ENCODE measurements at places on chromosomes 3 and 15. TPM values are rescaled to one million over a fixed set of nuclear protein-coding genes. Genes with fewer than 3 reads are reported as not detected.

HCLS1 gene
- 7.2 TPM for total RNA-seq

UTS2B gene
- total RNA-seq = 0.65 TPM

ADCY5 gene
- 0.46 TPM for total RNA-seq

ANAPC13 gene
- total RNA-seq = 95.9 TPM

EAF2 gene
- total RNA-seq = 3.1 TPM

SYNM gene
- 6.2 TPM for total RNA-seq

C3orf70 gene
- total RNA-seq = 0.14 TPM

PPM1L gene
- 1.00 TPM for total RNA-seq

NR2F2 gene
- 4.5 TPM for total RNA-seq

SLC35G2 gene
- 8.2 TPM for total RNA-seq

TMEM158 gene
- 35.7 TPM for total RNA-seq

CSTA gene
- total RNA-seq = 8.0 TPM

Data from smooth muscle cell of bladder (primary cell).